NCI-H187 treated with DMSO at 0.1 percent for 48 hours (cell line): ENCODE measurements at places on chromosomes 5 and 9.

DNA sequence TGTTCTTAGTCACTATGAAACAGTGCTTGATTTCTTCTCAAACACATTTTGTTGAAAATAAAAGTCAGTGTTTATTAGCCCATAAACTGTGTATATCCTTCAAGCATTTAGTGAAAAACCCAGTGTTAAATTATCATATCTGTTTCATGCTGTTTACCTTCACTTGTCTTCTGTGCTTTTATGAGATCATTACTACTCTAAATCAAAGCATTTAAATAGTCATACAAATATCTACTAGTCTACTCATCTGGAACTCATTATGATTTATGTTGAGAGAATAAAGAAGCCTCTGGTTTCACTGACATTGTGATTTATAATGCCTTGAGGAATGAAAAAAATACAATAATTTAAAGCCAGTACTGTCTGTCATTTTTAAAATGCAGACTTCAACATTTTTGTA, 366.5 kb downstream of the SLCO4C1 start:
- DNase-seq, result no peak

- no peak for DNase-seq
These were observed 19.9 kb upstream of the CPEB4 start for GRCh38 chr5:173868096-173868880.

DNA sequence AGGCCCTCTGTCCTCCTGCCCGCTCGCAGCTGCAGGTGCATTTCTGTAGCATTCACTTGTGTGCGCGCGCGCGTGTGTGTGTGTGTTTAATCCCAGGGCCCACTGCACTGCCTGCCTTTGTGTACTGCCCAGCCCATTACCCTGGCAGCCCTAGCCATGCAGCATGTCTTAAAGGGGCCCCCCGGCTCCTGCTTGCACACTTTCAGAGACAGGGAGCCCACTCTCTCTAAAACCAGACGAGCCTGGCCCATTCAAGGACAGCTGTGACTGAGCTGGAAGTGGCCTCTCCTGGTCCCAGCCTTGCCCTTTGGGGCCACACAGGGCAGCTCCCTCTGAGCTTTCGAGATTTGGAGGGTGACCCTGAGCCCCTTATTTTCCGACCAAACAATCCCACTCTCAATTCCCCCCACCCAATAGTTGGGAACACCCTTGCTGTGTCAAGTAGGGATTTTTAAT, 98.9 kb downstream of the DAB2IP start:
- DNase-seq, result no peak

DNA sequence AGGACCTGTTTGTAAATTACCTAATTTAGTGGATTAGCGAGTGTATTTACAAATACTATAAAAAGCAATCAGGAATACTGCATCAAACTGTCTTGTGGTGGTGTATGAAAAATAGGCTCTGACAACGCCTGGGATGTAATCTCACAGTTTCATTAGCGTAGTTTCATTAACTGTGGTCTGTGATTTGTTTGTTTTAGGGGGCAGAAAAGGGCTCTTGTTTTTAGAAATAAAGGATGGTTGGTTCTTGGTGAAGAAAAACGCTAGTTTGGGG, 1.4 kb downstream of the SLC44A1 start:
- DNase-seq, result no peak

DNA sequence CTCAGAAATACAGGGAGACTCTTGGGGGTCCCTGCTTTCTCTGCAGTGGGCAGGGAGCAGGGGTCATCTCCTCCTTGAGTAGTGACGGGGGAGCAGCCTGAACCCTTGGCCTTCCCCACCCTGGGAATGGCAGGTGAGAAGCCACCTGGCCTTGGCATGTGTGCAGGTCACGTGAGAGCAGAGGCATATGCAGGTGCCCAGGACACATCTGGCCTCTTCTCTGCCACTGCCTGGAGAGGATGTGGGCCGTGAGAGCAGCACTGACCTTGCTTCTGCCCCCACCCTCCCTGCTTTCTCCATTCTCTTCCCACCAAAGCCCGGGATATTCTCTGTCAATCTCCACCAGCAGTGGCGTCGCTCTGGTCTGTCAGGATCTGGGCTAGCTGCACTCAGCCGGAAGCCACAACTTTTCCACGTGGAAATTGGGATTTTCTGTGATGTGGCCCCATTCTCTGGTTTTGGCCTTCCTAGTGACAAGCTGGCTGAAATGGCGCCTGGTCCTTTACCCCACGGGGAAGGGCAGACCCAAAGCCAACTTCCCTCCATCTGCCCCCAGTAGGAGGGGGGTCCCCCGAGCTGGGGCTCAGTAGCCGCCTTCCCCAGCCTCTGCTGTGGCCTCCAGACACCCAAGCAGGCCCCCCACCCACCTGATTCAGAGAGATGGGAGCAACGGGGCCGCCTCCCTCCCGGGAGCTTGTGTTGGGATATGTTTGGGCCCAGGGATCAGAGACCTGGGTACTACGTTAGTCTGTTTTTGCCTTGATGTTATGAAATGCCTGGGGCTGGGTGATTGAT, 70.4 kb upstream of the FCN1 start:
- no peak for DNase-seq

GRCh38 chr9:86298873-86299272, 16.5 kb upstream of the ISCA1 start:
- no peak for DNase-seq

GRCh38 chr5:177133853-177134696, 502 bp downstream of the NSD1 start:
- no peak for DNase-seq

GRCh38 chr9:69081261-69081660, 45.7 kb downstream of the FXN start:
- no peak for DNase-seq

DNA sequence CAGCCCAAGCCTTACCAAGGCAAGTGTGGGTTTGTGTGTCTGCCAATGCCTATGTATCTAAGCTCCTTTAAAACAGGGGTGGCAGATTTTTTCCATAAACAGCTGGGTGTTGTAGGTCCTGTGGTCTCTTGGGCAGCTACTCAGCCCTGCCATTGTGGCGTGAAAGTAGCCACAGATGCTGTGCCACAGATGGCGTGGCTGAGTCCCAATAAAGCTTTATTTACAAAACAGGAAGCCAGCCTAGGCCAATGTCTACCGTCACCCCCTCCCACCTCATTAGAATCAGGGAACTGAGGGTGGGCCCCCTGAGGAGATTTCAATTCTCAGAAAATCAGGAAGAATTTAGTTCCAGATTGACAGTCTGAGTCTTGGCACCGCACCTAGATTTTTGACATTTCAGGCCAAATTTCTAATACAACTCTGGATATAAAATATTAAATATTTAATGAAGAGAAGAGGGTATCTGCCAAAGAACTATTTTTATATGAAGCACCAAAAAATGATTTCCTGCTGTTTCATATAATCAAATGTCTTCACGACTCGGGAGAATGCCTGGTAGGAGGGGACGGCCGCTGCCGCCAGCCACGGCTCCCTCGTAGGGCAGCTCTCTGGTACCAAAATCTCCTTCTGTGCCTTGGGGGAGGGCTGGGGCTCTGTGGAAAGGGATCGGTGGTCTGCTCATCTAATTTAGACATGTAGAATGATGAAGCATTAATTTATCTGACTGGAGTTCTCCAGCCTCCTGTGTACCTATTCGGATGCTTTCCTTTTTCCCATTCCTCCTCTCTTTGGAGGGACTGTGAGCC, 420.9 kb downstream of the IRX2 start:
- no peak for DNase-seq

- DNase-seq, result peak; percentile 80
These were observed 378.2 kb downstream of the ACTL7B start for GRCh38 chr9:108477529-108478006.

DNA sequence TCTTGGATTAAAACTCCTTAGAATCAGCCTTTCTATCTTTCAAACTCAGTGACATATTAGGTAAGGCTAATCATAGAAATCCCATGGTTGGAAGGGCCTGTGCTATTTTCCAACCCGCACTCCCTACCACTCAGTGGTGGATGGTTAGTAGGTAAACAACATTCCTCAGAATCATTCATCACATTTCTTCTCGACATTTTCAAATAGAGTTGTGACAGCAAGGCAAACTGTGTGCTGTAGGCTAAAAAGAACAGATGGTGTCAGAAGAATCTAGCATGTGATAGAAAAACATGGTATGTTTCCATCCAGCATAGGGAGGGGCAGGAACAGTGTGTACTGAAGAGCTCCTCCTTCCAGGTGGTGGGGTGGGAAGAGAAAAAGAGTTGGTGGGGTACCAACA, 227.3 kb upstream of the NMUR2 start:
- DNase-seq, result no peak

DNA sequence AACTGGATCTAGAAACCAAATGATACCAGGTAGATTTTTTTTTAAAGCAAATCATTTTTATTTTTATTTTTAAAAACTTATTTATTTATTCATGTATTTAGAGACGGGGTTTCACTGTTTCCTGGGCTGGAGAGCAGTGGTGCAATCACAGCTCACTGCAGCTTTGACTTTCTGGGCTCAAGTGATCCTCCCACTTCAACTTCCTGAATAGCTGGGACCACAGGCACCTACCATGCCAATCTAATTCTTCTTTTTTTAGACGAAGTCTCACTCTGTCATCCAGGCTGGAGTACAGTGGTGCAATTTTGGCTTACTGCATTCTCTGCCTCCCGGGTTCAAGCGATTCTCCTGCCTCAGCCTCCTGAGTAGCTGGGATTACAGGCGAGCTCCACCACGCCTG, 41.3 kb upstream of the CDK20 start:
- DNase-seq, result no peak

- DNase-seq, result no peak
These were observed 52.6 kb downstream of the MED27 start for GRCh38 chr9:132026932-132027585.

GRCh38 chr9:129550199-129550839, 70.6 kb downstream of the C9orf50 start:
- no peak for DNase-seq

DNA sequence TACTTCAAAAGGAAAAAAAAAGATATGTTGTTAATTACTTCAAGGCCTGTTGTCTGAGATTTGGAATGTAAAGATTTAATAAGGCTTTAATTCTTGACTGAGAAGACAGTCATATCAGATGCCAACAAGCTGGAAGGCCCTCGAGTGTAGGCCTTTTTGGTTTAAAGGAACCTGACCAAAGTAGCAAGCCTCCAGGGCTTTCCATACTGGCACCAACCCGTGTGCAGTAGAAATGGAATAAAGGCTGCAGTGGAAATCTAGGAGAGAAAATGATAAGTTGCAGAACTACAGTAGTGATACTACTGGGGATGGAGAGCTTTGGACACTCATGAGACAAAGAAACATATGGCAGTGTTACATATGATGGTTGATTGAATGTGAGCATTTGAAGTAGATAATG, 358.0 kb downstream of the TAF11L14 start:
- DNase-seq, result no peak

- DNase-seq, result no peak
These were observed 819 bp downstream of the LSM11 start for GRCh38 chr5:157744051-157745011.

DNA sequence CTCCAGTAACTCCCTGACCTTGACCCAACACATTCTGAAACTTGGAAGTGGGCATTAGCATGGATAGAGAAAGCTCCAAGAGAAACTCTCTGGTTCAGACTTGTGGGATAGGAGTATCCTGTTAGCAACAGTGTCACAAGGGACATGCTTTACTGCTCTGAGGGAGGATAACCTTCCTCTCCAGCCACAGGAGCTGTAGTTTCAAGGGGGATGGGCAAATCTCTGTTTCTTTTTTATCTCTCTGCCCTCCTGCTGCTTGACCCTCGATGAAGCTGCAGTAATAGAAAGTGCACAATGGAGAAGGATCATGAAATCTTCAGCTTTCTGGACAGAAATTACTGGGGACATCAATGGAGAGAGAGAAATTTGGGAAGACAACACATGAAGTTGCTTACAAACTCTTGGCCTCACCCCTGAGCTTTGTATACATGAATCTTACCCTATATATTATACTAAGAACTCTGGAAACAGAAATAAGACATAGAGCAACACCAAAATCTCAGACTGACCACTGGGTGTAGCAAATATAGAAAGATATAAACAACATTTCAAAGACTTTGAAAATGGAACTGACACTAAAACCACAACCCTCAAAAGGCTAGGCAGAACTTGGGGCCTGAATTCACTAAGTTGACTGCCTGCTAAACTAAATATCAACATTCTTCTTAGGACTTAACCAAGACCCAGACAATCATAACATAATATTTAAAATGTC, 471.0 kb upstream of the MEF2C start:
- no peak for DNase-seq

GRCh38 chr9:125959951-125960619, 212.9 kb downstream of the PBX3 start:
- DNase-seq, result no peak

DNA sequence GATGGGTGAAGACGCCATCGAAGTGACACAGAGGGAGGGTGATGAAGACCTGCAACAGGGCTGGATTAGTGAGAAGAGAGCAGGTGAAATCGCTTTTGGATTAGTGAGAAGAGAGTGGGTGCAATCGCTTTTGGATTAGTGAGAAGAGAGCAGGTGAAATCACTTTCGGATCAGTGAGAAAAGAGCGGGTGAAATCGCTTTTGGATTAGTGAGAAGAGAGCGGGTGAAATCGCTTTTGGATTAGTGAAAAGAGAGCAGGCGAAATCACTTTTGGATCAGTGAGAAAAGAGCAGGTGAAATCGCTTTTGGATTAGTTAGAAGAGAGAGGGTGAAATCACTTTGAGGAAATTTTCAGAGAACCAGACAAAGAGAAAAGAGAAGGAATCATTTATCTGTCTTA, 67.2 kb upstream of the TRIO start:
- no peak for DNase-seq

DNA sequence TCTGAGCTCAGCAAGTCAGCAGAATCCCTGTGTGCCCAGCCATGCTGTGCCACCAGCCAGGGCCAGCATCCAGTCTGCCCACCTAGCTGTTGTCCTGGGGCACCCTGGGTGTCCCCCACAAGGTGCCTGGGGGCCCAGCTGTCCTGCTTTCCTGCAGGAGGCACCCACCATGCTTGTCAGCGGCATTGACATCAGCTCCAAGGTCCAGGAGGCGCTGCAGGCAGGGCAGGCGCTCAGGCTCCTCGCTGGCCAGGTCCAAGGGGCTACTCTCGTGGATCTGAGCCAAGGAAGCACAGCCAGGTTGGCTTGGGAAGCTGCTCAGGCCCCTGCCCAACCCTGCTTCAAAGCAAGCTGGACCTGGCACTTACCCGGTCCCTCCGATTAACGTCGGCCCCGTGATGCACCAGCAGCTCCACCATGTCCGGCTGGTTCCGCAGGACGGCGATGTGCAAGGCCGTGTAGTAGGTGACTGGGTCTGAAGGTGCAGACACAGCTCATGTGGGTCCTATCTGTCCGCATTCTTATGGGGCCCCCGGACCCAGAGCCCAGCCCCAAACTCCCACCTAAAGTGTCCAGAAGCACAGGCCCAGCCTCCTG, 2.8 kb downstream of the ASB6 start:
- DNase-seq, result no peak
